ENCODE measurements at places on chromosomes 6 and 20.
A peak's percentile ranks its signal among the peaks of the same experiment; 100 is the strongest.

GRCh38 chr6:147903931-147904330, 395.4 kb downstream of the SAMD5 start:
- no peak for DNase-seq

DNA sequence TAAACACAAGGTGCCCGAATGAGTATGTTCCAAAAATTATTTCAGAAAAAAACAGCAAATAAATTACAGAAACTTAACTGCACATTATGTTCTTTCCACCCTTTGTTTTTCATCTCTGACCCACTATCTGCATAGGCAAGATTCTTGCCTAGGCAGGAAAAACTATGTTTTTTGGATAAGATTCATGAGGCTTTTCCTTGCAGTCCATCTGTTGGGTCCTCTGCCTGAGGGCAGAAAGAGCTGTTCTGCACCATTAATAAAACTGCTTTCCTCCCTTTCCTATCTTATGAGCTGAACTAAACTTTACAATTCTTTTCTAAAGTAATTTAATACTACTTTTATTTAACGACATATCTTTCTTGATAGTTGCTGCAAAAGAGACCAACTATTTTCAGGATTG, 21.1 kb downstream of the ENPP1 start:
- no peak for DNase-seq

- no peak for DNase-seq
Measured at GRCh38 chr6:72813807-72814596, 192.1 kb downstream of the KCNQ5 start.

GRCh38 chr20:8875586-8875985, 193.3 kb upstream of the PLCB4 start:
- DNase-seq, result no peak

DNA sequence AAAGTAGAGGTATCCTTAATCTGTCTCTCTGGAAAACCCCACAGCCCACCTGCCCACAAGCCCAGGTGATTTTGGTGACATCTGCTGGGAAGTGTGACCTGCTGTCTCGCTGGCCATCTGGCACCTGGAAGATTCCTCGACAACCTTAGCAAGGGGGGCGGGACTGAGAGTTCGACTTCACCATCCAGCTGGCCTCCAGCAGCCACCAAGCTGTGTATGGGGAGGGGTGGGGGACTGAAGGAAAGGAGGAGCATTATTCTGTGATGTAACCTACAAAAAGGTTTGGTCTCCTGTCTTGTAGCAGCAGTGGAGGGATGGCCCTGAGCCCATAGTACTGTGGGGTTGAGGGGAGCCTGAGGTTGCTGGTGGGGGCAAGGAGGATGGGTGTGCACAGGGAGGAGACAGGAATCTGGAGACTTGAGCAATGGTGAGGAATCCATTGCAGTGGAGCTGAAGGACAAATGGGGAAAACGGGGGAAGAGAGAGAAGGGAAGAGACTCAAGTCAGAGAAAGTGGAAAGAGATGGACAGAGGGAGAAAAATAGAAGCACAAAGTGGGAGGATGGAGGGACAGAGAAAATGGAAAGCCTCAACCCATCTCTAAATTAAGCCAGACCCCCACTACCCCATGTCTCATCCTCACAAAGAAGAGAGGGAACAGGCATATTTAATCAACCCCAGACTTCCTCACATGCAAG, 4.0 kb downstream of the LY6G6F start:
- DNase-seq, result no peak

DNA sequence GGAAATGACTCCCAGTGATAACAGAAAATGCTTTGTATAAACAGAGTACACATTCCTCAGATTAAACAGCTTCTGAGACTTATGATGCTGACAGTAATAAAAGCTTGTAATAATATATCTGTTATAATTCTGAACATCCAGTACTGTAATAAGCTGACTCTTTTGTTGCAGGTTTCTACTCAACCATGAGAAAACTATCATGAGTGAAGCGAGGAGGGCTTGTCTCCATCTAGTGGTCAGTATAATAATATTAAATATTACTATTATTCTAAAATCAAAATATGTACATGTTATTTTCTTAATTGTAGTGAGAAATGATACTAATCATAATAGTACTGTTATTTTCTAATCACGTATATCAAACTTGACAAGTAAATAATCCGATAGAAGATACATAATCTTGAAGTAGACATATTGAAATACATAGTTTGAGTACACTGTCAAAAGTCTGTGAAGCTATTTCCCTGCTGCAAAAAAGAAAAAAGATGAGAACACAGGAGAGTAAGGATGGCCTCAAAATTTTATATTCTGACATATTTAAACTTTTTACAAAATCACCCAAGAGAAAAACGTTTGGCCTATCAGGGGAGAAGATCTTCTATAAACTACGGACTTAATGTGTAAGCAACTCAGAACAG, 183.1 kb downstream of the MOXD1 start:
- DNase-seq, result no peak

DNA sequence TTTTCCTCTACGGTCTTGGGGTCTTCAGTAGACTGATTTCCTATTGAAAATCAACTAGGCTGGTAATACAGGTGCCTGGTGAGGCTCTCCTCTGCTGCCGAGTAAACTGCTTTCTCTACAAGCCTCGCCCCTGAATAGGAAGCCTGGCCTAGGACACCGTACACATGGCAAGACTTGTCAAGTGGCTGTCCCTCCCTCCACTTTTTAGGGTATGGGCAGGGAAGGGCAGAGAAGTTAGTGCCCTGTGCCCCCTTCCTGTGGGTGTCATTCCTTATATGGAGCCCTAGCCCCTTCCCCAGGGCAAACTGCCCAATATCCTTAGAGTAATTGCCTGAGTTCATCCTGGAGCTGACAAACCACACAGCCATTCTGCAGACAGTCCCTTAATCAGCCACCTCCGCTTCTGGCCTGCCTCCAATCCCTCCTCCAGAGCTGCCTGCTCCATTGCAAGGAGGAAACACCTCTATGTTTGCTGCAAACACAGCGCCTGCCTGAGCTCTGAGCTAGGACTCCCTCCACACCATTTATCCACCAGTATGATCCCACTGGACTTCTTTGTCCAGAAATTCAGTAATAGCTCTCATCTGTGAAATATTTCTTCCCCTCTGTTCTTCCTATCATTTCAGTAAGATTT, 93.1 kb downstream of the CHD6 start:
- DNase-seq, result no peak

DNA sequence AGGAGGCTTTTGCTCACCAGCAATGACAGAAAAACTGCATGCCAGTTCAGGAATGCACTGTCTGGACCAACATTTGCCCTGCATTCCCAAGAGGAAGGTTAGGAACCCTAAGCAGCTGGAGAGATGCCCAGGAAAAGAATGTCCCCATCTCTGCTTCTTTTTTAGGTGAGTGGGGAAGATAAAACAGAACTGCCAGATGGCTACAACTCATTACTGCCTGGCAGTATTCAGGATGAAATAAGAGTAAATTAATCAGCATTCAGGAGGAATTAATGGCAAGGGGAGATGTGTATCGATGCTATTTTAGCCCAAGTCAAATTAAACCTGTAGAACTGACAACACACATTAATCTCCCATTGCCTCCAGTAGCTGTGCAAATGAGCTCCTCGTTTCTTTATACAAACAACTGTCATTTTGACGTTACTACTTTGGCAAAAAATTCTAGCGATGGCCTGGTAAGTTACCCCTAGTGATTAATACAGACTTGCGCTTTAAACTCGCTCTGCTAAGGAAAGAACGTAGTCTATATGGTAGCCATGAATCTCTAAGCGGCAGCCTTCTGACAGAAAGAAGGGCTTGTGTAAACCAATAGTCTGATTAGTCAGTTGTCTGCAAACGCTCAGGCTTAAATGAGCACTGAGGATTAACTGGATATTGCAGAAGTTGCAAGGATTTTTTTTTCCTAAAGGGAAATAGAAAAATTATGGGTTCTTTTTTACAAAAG, 16.7 kb upstream of the SMLR1 start:
- no peak for DNase-seq

GRCh38 chr20:45246109-45246508, 8.3 kb downstream of the SLPI start:
- no peak for DNase-seq

GRCh38 chr6:18400831-18401446, 13.8 kb downstream of the RNF144B start:
- peak; percentile 31 for DNase-seq

DNA sequence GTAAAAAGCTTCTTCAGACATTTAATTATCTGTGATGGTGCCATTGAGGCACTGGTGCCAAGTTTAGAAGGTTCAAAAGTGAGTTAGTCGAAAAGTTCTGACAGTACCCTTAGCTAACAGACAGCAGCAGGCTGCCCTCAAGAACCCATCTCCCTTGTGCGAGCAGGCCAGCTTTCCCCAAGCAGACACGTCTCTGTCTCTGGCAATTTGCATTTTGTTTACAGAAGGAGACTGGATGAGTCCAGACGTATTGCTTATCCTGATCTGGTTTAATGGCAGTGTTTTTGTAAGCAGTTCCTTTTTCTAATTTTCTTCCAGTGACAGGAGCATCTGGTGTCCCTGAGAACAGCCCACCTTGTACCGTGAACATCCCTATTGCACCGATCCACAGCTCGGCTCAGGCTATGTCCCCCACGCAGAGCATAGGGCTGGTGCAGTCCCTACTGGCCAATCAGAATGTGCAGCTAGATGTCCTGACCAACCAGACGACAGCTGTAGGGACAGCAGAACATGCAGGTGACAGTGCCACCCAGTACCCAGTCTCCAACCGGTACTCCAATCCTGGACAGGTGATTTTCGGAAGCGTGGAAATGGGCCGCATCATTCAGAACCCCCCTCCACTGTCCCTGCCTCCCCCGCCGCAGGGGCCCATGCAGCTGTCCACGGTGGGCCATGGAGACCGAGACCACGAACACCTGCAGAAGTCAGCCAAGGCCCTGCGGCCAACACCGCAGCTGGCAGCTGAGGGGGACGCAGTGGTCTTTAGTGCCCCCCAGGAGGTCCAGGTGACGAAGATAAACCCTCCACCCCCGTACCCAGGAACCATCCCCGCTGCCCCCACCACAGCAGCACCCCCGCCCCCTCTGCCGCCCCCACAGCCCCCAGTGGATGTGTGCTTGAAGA, 58.3 kb upstream of the TMEM181 start:
- no peak for DNase-seq

GRCh38 chr20:21357844-21358243, 39.5 kb downstream of the NKX2-4 start:
- DNase-seq, result no peak

DNA sequence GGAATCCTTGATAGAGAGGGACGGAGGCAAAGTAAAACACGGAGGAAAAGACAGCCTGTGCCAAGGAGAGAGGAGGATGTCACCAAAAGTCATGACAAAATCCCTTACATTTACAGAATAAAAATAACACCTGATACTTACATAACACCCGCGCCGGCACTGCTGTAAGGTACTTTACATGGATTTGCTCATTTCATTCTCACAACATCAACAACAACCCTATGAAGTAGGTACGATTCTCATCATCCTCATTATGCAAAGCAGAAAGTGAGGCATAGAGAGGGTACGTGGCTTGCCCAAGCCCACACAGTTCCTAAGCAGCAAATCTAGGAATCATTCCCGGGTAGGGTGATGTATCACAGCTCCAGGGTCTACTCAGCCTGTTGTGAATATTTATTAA, 67.6 kb upstream of the NFATC2 start:
- no peak for DNase-seq

DNA sequence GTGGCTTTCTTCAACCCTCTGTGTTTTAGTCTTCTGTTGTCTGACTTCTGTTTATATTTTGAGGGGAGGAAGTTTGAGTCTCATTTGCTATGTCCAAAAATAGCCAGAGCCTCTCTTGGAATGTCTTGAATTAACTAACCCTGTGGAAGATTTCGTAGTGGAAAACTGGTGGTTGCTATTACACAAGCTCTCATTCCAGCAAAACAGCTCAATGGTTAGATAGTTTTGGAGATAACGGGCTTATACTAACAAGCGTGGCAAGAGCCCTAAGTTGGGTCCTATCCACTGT, 1.6 kb downstream of the CCN2 start:
- no peak for DNase-seq

DNA sequence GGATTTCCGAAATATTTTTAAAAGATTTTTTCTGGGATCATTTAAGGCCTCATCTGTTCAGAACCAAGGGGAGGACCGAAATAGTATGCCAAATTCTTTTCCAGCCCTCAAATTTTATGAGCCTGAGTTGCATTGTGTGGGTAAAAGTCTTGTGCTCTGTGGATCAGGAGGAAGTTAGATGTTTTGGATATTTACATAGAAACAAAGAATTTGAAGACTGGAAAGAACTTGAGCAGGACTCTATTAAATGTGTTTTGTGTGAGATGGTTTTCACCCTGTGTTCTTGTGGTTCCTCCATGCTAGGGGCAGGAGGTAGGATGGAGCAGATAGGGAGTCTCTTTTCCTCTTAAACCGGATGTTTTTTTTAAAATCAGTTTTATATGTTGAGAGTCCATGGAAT, 329.1 kb downstream of the LAMA2 start:
- no peak for DNase-seq

DNA sequence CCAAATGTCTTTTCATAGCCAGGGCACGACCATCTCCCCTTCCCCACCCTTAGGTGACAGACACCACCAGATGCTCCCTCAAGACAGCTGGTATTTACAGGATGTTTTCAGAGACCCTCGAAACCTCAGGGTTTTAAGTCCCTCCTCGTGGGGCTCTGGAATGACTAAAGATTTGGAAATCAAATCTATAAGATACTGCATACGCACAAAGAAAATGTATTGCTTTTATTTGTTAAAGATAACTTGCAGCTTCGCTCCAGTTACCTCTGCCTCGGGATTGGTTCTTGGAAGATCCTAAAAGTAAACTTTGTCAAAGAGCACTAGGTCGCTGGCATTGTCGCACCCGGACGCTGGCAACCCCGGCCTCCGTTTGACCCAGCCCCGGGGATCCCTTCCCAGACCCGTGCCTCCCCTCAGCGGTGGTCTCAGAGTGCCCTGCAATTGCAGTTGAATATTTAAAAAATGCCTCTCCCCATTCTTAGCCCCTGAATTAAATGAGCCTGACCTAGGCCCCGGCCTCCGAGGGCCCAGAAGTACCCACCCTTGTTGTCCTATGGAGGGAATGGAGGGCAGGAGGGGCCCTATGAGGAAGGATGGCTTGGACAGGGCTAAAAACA, 7.1 kb downstream of the PAX1 start:
- DNase-seq, result no peak

DNA sequence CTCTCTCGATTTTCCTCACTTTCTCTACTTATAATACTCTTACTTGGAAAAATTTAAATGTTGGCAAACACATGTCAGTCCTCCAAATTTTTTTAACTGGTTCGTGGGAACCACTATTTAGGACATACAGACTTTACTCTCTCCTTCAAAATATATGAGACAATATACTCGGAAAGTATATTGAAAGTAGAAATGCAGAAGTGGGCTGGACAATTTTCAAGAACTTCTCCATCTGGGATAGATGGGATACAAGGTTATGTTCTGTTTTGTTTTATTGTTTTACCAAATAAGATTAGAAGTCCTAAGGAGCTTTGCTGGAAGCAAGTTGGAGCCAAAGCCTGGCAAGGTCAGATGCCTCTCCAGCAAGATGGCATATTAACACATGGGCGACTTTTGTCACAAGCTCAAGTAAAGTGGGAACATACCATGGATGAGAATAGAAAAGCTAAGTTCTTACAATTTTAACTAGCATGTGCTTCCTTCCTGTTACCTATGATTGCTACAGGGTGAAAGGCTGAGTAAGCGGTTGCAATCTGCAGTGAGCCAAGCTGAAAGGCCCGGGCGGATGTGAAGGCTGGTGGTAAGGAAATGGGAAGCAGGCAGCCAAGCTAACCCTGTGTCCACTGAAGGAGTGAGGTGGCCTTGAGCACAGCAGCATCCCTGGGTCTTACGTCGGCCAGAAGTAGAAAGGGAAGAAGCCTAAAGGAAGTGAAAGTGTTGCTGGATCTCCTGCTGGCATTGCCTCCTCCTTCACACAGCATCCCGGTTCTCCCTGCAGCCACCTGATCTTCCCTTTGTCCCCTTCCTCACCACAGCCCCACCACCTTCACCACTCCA, 7.1 kb downstream of the MAP3K5 start:
- peak; percentile 61 for DNase-seq

All from activated CD4-positive, alpha-beta T cell treated with anti-CD3 and anti-CD28 coated beads, Interleukin-2, amount 50 U/mL, for 16 hours (primary cell).